ENCODE measurements at places on chromosomes 12 and 14.
A peak's percentile ranks its signal among the peaks of the same experiment; 100 is the strongest.

- no peak for DNase-seq
Observed at GRCh38 chr12:64991121-64991611, 129.9 kb downstream of the WIF1 start.

- DNase-seq, result no peak
Observed at GRCh38 chr14:32169191-32169590, 32.7 kb upstream of the RNU6-7 start.

GRCh38 chr14:80560800-80561657 is 349.7 kb upstream of the DIO2 start:
- no peak for DNase-seq

- no peak for DNase-seq
Observed at GRCh38 chr12:124698211-124698997, 131.0 kb upstream of the NCOR2 start.

- peak; percentile 64 for DNase-seq
Observed at GRCh38 chr14:73785834-73786635, 65.6 kb upstream of the PTGR2 start.

DNA sequence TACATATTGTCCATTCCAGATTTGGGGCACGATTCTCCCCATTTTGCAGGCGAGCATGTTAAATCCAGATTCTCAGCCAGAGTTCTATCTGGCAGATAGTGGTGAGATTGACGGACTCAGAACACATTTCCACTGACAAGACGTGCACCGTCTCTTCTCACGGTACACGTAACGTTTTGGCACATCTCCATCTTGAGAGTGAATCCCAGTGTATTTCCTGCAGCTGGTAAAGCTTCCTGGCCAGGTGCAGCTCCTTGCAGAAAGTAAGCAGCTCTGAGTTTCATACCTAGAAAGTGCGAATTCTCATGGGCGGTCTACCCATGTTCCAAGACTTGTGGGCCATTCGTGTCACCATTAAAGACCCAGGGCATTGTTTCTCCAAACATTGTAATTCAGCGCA is 102.6 kb downstream of the TSPAN9 start:
- no peak for DNase-seq

All from activated CD4-positive, alpha-beta T cell treated with anti-CD3 and anti-CD28 coated beads, Interleukin-2, amount 50 U/mL, for 48 hours (primary cell).